Activated CD4-positive, alpha-beta T cell treated with anti-CD3 and anti-CD28 coated beads, Interleukin-2, amount 10 ng/mL, durations not matched to agents 7 days and 5 days (primary cell): ENCODE measurements at places on chromosomes 13 and 19. TPM values are rescaled to one million over a fixed set of nuclear protein-coding genes. Genes with fewer than 3 reads are reported as not detected.

FSD1 gene
- total RNA-seq: 12.7 TPM

ZNF112 gene
- not detected for total RNA-seq

PTGIR gene
- total RNA-seq: 14.7 TPM

PRRG2 gene
- total RNA-seq: 1.1 TPM

CNN1 gene
- not detected for total RNA-seq

SIGLEC5 gene
- total RNA-seq: not detected

ZNF563 gene
- total RNA-seq: 3.8 TPM

WDR87 gene
- total RNA-seq: not detected

GPALPP1 gene
- 34.1 TPM for total RNA-seq

ERF gene
- total RNA-seq: 57.9 TPM

LILRA1 gene
- total RNA-seq: not detected

TPTE2 gene
- 0.21 TPM for total RNA-seq

ZNF525 gene
- 14.5 TPM for total RNA-seq

COL4A2 gene
- not detected for total RNA-seq

LIM2 gene
- not detected for total RNA-seq
